Progenitor cell of endocrine pancreas (in vitro differentiated cells): ENCODE measurements at places on chromosomes 2 and 18. TPM values are rescaled to one million over a fixed set of nuclear protein-coding genes. Genes with fewer than 3 reads are reported as not detected.

DNA sequence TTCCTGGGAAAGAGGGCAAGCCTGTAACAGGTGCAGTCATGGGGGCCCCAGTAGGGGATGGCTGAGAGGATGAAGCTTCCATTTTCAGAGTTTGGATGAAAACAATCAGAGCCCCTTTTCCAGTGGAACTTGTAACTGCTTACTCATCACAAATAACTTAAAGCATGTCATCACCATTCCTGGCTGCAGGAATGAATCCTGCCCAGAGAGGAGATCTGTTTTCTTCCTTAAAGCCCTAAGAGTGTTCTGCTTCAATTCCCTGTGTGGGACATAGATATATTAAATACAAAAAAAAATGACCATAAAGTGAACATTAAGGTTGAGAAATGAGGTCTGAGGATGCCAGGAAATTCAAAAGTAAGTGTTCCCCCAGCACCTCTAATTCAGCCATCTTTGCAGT is 183.4 kb upstream of the MEIS1 start:
- H3K4me1 ChIP-seq, result peaks cover 16% of the 10 kb centered on the region
- DNase-seq, result no peak

Gene FSHR
- 0.44 and 0.74 TPM in 2 replicates for total RNA-seq

DNA sequence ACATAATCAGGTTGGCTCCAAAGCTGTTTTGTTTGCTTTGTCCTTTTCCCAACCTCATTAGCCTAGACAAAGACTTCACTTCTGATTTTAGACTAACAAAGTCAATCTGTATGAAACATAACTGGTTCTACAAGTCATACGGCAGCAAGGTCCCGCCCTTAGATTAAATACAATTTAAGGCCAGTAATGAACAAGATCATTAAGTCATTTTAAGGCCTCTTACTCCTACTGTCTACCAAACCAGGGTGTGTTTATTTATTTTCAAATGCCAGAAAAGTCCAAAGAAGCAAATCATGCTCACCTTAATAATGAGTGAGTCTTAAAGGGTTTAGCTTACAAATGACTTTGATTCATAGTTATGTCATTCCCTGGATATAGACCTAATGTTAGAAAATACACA is 148.4 kb upstream of the ACVR2A start:
- H3K4me3 ChIP-seq, result no peak overlapping the region
- no peak overlapping the region for H3K27ac ChIP-seq
- no peaks in the 10 kb centered on the region for H3K36me3 ChIP-seq
- H3K4me1 ChIP-seq, result peaks cover 22% of the 10 kb centered on the region

- peaks cover 7% of the 10 kb centered on the region for H3K36me3 ChIP-seq
- no peaks in the 10 kb centered on the region for H3K27me3 ChIP-seq
- no peak for DNase-seq
Measured at GRCh38 chr18:36205166-36205565, 17.9 kb downstream of the MOCOS start.

DNA sequence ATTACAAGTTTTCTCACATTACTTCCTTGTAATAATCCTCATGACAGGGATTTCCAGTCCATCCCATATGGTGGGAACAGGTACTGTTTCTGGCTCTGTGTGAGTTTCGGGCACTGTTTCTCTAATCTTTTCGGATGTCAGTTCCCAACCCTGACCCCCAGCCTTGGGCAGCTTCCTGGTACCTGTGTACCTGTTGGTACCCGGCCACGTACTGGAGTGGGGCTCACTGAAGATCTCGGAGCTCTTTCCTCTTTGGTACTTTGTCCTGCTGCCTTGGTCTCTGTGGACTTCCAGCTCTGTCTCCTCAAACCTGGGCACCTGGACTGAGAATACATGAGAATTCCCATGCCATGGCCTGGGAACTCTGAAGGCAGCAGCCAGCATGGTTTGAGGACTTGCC is 36.8 kb downstream of the GRHL1 start:
- no peak overlapping the region for H3K27ac ChIP-seq
- H3K4me3 ChIP-seq, result no peak overlapping the region
- H3K36me3 ChIP-seq, result peaks cover 8% of the 10 kb centered on the region
- no peaks in the 10 kb centered on the region for H3K27me3 ChIP-seq
- no peak for DNase-seq

Gene CCDC178
- 0.60 TPM in 1 of 2 replicates, not detected in the other for total RNA-seq

- no peak for DNase-seq
- H3K4me3 ChIP-seq, result no peak overlapping the region
- no peaks in the 10 kb centered on the region for H3K27me3 ChIP-seq
- H3K36me3 ChIP-seq, result no peaks in the 10 kb centered on the region
- H3K4me1 ChIP-seq, result peaks cover 17% of the 10 kb centered on the region
Measured at GRCh38 chr2:103789381-103790095, 1027.7 kb downstream of the TMEM182 start.

- peaks cover 4% of the 10 kb centered on the region for H3K4me1 ChIP-seq
- H3K36me3 ChIP-seq, result no peaks in the 10 kb centered on the region
- H3K27me3 ChIP-seq, result peaks cover 3% of the 10 kb centered on the region
Measured at GRCh38 chr2:152298754-152299153, 36.2 kb upstream of the FMNL2 start.

Gene GAL3ST2
- 0.51 and 0.84 TPM in 2 replicates for total RNA-seq

DNA sequence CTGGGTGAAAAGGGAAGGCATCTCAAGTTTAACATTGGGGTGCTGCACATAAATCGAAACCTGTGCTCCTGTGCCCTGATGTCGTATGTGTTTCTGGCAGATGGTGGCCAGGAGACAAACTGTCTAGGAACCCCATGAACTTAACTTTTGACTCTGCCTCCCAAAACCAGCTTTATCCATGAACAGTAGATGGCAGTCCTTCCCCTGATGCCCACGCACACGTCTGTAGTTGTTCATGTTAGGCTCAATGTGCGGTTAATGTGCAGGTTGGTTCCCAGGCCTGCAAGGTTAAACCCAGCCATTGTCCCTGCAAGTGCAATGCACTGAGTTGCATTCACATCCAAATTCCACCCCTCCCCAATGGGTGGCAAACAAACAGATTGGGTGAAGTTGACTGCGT is 44.1 kb upstream of the SIX3 start:
- H3K4me1 ChIP-seq, result no peaks in the 10 kb centered on the region
- no peaks in the 10 kb centered on the region for H3K36me3 ChIP-seq
- peaks cover 44% of the 10 kb centered on the region for H3K27me3 ChIP-seq
- no peak overlapping the region for H3K4me3 ChIP-seq

Gene GCG
- total RNA-seq, result 92.9 and 128 TPM in 2 replicates

- no peaks in the 10 kb centered on the region for H3K36me3 ChIP-seq
- H3K4me3 ChIP-seq, result no peak overlapping the region
- no peaks in the 10 kb centered on the region for H3K27me3 ChIP-seq
- peak; percentile 75 for DNase-seq
Measured at GRCh38 chr18:66495844-66496243, 108.0 kb downstream of the CDH19 start.

Gene MTX2
- 30.9 and 33.4 TPM in 2 replicates for total RNA-seq

GRCh38 chr2:167790781-167791450 is 456.5 kb downstream of the STK39 start:
- H3K36me3 ChIP-seq, result peaks cover 6% of the 10 kb centered on the region
- H3K4me3 ChIP-seq, result no peak overlapping the region
- peaks cover 40% of the 10 kb centered on the region for H3K4me1 ChIP-seq
- DNase-seq, result no peak
- H3K27me3 ChIP-seq, result no peaks in the 10 kb centered on the region

GRCh38 chr2:81195774-81196382 is 891.3 kb upstream of the LRRTM1 start:
- no peak for DNase-seq
- no peak overlapping the region for H3K27ac ChIP-seq

- H3K27me3 ChIP-seq, result no peaks in the 10 kb centered on the region
- no peak overlapping the region for H3K27ac ChIP-seq
- H3K36me3 ChIP-seq, result no peaks in the 10 kb centered on the region
- no peak for DNase-seq
Measured at GRCh38 chr2:189629531-189630453, 31.5 kb upstream of the ASNSD1 start.

DNA sequence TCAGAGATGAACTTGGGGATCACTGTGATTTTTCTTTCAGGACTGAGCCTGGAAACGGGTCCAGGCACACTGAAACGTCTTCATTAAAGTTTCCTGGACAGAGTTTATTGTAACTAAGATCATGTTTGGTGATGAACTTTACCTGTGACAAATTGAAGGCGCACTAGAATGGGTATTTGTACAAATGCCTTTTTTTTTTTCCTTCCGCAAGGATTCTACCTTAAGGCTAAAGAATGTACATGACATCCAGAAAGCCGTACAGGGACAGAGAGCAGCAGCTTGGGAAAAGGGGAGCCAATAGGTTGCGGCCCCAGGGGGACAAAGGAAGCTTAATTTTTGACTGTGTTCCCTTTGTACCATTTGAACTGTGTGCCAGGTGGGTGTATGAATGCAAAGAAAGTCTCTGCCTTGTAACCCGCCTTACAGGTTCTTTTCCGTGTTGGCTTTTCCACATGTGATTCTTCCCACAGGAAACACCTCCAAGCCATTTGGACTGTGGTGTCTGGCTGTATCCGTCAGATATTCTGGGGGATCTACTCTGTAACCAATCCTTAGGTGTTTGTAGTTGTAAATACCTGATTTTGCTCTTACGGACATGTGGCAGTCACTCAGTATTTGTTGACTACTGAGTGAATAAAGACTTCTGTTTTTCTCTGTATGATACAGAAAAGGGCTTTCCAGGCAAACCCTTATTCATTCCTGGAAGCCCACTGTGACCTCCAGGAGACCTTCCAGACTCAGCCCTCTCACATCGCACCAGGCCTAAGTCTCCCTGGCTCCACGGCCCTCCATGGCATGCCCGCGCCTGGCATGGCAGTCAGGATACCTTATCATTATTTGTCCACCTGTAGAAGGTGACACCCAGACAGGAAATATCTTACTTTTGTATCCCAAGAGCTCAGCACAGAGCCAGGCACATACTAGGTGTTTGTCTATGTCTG is 1.1 kb downstream of the LRRFIP1 start:
- no peak for DNase-seq
- peaks cover 10% of the 10 kb centered on the region for H3K36me3 ChIP-seq
- peak overlapping the region; percentile 93 for H3K27ac ChIP-seq
- H3K4me1 ChIP-seq, result peaks cover 30% of the 10 kb centered on the region
- peak overlapping the region; percentile 83 for H3K4me3 ChIP-seq

DNA sequence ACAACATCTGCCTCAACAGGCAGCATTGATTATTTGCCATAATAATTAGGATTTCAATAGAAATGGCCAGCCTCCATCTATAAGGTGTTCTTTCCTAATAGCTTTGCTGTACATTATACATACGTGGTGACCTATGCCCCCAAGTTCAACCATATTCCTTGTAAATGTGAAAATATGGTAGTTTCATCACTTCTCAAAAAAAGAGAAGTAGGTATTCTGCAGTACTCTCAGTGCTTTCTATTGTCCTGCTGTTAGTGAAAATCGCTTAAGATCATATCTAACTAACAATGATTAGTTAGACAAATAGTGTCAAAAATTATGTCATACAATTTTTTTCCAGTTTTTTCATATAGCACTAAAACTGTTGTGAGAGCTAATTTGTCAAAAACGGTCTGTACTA is 79.6 kb downstream of the SLC4A10 start:
- no peak overlapping the region for H3K27ac ChIP-seq
- H3K4me1 ChIP-seq, result no peaks in the 10 kb centered on the region
- no peaks in the 10 kb centered on the region for H3K36me3 ChIP-seq
- no peak overlapping the region for H3K4me3 ChIP-seq
- H3K27me3 ChIP-seq, result no peaks in the 10 kb centered on the region

Gene FBLN7
- total RNA-seq, result 9.3 and 13.3 TPM in 2 replicates

GRCh38 chr2:238776003-238776760 is 71.7 kb upstream of the TWIST2 start:
- DNase-seq, result no peak
- H3K36me3 ChIP-seq, result no peaks in the 10 kb centered on the region
- H3K4me1 ChIP-seq, result peaks cover 24% of the 10 kb centered on the region
- no peak overlapping the region for H3K4me3 ChIP-seq
- H3K27ac ChIP-seq, result no peak overlapping the region

Gene SYT4
- 4.6 and 4.8 TPM in 2 replicates for total RNA-seq

DNA sequence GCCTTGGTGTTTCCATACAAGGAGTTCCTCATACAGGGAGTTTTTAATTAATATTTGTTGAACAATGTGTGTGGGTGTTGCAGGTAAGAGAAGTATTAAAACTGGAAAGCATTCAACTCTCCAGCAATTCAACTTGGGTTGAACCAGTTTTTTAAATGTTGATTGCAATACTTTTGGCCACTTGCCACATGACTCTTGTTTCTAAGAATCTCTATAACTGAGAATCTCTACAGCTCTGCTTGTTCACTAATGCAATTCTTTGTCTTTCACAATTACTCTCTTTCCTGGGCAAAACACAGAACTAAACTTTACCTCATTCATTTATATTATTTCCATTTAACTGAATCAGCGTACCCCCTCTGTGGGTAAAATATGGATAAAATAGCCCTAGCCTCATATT is 429.4 kb downstream of the ARHGAP15 start:
- DNase-seq, result no peak
- no peaks in the 10 kb centered on the region for H3K36me3 ChIP-seq
- no peak overlapping the region for H3K27ac ChIP-seq
- H3K27me3 ChIP-seq, result no peaks in the 10 kb centered on the region

GRCh38 chr2:27854229-27854862 is 35.8 kb downstream of the RBKS start:
- H3K27me3 ChIP-seq, result no peaks in the 10 kb centered on the region
- DNase-seq, result no peak
- no peak overlapping the region for H3K27ac ChIP-seq
- no peaks in the 10 kb centered on the region for H3K4me1 ChIP-seq
- H3K4me3 ChIP-seq, result no peak overlapping the region
- peaks cover 7% of the 10 kb centered on the region for H3K36me3 ChIP-seq

- H3K36me3 ChIP-seq, result no peaks in the 10 kb centered on the region
- no peaks in the 10 kb centered on the region for H3K27me3 ChIP-seq
- no peak overlapping the region for H3K4me3 ChIP-seq
- H3K4me1 ChIP-seq, result peaks cover 3% of the 10 kb centered on the region
- DNase-seq, result no peak
- H3K27ac ChIP-seq, result no peak overlapping the region
Measured at GRCh38 chr2:44055229-44055628, 59.4 kb upstream of the LRPPRC start.

- no peaks in the 10 kb centered on the region for H3K4me1 ChIP-seq
- H3K4me3 ChIP-seq, result no peak overlapping the region
- peaks cover 39% of the 10 kb centered on the region for H3K27me3 ChIP-seq
- H3K36me3 ChIP-seq, result no peaks in the 10 kb centered on the region
- DNase-seq, result no peak
- H3K27ac ChIP-seq, result no peak overlapping the region
Measured at GRCh38 chr18:11658019-11658418, 31.0 kb upstream of the GNAL start.

DNA sequence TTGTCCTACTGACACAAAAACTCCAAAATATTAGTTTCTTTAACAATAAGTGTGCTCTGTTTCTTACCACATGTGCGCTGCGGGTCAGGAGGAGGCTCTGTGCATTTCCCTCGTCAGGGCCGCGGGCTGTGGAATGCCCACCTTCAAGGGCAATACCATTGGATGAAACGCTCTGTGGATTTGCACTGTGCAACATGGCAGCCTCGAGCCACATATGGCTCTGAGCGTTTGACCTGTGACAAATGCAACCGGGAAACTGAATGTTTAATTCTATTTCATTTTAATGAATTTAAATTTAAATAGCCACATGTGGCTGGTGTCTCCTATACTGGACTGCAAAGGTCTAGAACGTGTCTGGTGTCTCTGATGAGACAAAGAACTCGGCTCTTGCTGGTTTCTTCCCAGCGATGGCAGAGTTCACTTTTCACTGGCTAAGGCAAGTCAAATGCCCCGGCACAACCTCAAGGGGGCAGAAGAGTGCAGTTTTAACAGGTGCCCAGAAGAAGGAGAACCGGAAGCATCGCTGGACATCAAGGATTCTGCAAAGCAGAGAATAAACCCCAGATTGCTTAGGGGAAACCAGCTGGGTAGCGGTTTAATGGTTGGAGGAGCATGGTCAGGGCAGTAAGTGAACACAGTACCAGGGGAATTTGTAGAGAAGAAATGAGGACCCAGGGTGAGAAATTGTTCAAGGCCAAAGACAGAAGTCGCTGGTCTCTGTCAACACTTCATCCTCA is 37.0 kb upstream of the TMEM18 start:
- H3K4me1 ChIP-seq, result no peaks in the 10 kb centered on the region
- H3K36me3 ChIP-seq, result no peaks in the 10 kb centered on the region
- H3K27ac ChIP-seq, result no peak overlapping the region
- no peak overlapping the region for H3K4me3 ChIP-seq
